ENCODE measurements at places on chromosomes 16 and 17.
A peak's percentile ranks its signal among the peaks of the same experiment; 100 is the strongest.

- DNase-seq, result no peak
Observed at GRCh38 chr17:80839511-80839941, 152.1 kb upstream of the CHMP6 start.

- DNase-seq, result no peak
Observed at GRCh38 chr16:908526-909155, 62.1 kb downstream of the LMF1 start.

DNA sequence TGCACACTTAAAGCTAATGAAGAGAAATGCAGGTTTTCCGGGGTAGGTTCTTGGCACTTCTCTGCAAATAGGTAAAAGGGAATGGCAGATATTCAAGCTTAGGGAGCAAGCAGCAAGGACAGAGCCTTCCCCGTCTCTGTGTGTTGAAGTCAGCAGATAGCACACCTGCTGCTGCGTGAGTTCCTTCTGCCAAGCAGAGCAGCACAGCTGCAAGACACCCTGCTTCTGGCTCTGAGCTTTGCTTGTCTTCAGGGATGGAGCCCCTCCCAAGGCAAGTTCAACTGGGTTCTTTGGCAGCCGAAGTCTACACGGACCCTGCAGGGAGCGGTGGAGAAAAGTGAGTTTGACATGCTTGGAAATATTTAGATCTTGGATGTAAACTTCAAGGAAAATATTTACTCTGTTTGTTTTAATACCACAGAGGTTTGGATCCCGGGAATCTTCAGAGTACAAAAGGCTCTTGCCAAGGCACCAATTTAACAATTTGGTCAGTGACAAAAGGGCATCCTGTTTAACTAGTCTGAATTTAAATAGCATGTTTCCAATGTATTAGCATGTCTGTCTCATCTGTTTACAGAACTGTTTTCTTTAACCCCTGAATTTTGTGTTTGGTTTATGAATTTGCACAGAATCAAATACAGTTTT, 113.4 kb upstream of the KCNJ16 start:
- DNase-seq, result no peak

DNA sequence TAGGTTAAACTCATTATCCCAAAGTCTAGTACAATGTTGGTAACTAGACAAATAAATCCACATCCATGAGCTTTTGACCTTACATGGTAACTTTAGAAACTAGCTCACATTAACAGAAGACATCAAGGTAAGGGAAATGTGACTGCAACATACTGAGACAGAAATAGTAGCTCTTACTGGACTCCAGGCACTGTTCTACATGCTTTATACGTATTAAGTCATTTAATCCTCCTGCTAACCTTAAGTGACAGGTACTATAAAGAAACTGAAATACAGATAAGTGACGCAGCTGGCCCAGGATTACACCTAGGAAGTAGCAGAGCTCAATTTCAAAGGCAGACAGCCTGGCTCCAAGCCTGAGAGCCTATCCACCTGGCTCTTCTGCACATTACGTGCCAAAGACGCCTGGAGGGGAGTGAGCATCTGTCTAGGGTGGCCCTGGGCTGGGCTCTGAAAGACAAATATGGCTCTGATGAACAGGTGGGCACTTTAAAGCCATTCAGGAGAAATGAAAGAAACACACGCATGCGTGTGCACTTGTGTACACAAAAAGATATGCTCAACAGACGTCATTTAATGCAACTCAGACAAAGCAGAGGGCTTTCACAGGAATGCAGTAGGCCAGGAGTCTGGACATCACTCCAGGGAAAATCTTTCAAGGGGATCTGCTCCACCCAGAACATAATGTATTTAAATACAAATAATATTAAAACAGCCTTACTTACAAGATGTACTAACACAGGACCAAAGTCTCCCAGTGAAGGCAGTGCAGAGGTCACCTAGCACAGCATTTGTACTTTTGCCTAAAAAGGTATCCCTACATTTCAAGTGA, 4.4 kb downstream of the ZC3H7A start:
- DNase-seq, result no peak

GRCh38 chr16:65876056-65876408, 490.5 kb upstream of the CDH5 start:
- DNase-seq, result no peak

GRCh38 chr16:610513-611381, 20.0 kb upstream of the WFIKKN1 start:
- no peak for DNase-seq

- DNase-seq, result no peak
Observed at GRCh38 chr17:2214929-2215615, 88.5 kb downstream of the SMG6 start.

DNA sequence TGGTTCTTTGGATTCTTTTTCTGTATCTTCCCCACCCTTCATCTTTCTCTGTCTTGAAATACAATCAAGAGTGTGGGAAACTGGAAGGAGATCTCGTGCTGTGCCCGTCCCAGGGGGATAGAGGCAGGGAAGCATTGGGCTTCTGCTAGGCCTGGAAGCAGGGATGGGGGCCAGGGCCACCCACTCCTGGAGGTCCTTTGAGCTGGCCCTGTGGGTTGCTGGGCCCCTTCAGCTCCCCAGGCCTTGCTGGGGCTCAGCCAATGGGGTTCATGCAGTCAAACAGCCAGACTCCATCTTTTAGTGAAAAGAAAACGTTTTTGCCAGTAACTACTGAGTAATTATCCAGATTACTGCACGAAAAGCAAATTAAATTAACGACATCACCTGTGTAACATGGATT, 67.8 kb downstream of the CCDC182 start:
- no peak for DNase-seq

DNA sequence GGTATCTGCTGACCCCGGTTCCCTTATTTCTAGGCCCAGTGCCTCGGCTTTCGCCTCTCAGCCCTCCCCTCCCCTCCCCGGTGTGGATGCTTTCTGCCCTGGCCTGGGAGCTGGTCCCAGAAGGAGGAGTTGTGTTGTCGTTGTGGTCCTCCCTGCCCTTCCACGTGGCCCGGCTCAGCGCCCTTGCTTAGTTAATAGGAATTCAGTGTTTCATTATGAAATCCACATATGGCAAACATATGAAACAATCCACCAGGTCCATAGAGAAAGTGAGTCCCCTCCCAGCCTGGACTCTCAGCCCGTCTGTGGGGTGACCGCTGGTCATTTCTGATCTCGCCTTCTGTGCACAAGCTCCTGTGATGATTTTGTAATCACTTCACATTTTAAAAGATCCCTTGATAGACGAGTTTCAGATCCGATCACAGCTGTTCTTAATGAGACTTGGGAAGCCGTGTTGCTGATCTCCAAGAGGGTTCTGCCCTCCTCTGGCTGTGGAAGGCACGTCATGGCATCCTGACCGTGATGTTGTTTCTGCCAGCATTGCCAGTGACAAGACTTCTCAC, 112.1 kb downstream of the BANP start:
- peak; percentile 59 for DNase-seq

DNA sequence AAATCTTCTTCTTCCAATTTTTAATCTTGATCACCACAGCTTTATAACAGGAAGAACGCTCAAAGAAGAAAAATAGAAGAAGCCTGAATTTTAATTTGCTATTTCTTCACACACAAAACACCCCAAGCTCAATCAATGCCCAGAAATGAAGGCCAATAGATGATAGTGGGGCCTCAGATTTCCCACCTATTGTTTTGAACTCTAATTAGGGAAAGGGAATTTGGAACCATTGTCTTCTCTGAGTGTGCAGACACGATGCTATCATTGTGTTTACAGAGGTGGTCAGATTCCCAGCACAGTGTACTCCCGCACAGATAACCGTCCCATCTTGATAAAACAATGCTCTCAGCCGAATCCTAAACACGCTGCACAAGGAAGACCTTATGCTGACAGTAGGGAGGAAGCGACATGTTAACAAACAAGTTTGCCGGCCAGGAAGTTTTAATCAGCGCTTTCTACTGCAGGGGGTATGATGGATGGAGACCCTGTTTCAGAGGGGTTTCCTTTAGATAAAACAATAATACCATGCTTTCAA, 684.7 kb downstream of the MAF start:
- DNase-seq, result no peak

DNA sequence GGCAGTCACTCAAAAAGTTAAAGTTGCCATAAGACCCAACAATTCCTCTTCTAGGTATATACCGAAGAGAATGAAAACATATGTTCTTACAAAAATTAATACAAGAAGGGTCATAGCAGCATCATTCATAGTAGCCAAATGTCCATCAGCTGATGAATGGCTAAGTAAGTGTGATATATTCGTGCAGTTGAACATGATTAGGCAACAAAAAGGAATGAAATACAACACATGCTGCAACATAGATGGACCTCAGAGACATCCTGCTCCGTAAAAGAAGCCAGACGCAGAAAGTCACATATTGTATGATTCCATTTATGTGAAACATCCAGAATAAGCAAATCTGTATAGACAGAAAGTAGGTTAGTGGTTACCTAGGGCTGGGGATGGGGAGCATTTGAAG, 229.4 kb upstream of the CACNG5 start:
- no peak for DNase-seq

GRCh38 chr16:21708533-21709115, 44.9 kb downstream of the OTOA start:
- peak; percentile 7 for DNase-seq

DNA sequence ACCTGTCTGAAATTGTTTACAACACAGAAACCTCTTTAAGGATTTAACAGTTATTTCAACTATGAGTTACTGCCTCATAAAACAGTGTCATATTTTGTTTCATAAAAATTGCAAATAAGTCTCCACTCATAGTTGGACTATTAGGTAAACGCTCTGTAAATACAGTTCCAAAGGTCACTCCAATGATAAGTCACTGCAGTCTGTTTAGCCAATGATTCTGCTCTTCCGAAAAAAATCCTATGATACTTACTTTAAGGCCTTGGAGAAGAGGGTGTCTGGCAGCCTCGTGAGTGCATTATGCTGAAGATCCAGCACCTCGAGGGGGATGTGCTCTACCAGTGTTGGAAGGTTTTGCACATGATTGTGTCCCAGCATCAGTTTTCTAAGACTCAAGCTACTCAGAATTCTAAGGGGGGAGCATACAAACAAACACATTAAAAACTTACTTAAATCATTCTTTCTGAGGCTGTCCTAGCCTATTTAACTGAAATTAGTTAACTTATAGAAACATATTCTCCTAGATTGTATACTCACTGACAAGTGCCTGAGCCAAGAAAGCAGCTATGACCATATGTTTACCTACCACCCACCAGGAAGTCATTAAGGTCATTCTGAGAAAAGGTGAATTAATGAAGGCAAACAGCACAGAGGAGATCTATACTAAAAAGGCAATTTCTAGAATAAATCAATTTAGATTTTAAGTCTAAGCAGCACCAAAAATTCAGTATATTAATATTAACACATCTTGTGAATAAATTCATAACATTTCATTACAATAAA, 41.1 kb downstream of the MARVELD3 start:
- no peak for DNase-seq

DNA sequence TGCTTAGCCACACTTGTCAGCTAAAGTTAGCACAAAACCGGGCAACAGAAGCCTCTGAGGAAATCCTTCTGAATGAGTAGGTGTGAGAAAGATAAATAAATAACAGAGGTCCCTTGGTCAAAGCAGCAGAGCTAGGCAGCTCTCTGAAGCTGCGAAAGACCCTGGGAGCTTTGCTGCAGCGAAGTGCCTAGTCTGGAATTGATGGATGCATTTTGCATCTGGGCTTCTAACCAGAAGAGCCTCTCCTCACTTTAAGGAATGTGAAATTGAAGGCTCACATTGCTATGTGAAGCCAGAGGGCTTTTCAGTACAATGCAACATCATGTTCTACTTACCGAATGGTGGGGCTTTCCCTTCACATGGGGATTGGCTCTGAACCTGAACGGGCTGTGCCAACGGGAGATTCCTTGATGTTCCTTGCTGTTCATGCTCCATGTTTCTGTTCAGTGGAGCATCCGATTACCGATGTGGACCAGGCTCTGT, 274.6 kb downstream of the HS3ST3B1 start:
- peak; percentile 36 for DNase-seq

GRCh38 chr17:10605221-10605783, 51.8 kb downstream of the MYH3 start:
- no peak for DNase-seq

DNA sequence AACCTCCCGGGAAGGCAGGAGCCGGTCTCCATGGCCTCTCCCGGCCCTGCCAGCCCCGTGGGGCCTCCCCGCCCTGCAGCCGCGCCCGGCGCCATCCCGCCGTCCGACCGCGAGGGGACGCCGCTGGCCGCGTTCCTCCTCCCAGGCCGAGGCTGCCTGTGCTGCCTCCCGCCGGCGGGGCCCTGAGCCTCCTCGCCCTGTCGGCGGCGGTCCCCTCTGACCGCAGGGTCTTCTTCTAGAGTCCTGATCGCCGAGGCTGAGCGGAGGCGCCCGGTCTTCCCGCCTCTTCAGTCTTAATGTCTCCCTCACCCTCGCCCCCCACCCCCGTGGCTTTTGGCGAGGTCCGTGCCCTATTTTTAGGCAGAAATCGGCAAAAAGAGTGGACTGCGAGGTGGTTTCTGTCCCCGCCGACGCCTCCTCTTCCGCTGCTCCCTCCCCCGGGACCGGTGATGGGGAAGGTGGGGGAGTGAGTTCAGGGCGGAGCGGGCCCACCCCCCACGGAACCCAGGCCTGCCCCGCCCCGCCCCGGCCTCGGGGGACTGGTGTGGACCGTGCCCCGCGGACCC, 794 bp upstream of the CPNE7 start:
- no peak for DNase-seq

- no peak for DNase-seq
Observed at GRCh38 chr17:8828517-8828875, 29.3 kb upstream of the MFSD6L start.

DNA sequence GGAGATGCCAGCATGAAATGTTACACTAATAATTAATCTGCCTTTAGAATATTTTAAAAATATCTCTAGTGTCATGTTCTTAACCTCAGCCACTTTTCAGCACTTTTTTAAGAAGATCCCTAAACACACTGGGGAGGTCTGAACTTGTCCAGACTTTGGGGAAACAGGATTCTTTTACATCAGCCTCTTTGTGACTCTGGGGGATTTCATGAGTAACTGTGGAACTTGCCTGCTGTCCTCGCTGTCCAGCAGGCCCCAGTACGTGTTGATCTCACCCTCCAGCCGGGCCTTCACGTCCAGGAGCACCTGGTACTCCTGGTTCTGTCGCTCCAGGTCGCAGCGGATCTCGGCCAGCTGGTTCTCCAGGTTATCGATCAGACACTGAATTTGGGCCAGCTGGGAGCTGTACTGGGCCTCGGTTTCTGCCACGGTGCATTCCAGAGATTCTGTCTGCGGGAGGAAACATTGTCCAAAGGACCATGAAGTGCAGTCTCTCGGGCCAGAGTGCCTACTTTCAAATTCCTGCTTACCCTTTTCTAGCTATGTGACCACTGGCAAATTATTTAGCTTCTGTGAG, 5.5 kb downstream of the KRT40 start:
- DNase-seq, result no peak

- DNase-seq, result no peak
Observed at GRCh38 chr16:8859913-8860881, 8.6 kb downstream of the CARHSP1 start.

- no peak for DNase-seq
Observed at GRCh38 chr16:70570967-70571570, 47.5 kb downstream of the SF3B3 start.

- DNase-seq, result no peak
Observed at GRCh38 chr16:64615630-64616280, 506.1 kb downstream of the CDH11 start.
